ENCODE measurements at places on chromosomes 4 and X.

GRCh38 chr4:145808021-145808650, 128.2 kb downstream of the C4orf51 start:
- no peak for DNase-seq

DNA sequence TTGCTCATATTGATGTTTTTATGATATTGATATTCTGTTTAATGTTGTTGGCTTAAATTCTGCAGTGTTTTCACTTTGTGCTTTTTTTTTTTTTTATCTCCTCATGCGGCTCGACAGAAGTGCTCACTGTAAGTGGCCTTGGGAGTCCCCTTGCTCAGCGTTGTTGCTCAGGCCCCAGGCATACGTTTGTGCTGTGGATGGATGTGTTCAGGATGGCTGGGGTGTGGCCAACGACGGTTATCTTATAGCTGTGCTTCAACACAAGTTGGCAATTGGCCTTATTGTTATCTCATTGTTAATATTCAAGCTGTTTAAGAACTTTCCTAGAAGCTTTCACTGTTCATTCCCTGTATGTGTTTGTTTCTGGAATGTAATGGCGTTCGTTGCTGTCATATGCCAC, 36.4 kb upstream of the CLCN4 start:
- DNase-seq, result no peak

DNA sequence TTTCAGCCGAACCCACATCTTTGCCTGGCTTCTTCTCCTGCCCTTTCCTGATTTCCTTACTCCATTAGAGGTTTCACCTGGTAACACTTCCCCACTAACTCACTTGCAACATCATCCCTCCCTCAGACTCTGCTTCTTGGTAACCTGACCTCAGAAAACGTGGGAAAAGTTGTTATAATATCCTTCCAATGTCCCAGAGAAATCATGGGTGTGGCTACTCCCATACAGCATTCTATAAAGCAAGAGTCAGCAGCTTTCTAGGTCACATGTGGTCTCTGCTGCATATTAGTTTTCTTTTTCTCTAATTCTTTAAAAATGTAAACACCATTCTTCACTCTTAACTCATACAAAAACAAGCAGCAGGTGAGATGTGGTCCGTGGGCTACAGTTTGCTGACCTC, 283.1 kb upstream of the MAOA start:
- no peak for DNase-seq

DNA sequence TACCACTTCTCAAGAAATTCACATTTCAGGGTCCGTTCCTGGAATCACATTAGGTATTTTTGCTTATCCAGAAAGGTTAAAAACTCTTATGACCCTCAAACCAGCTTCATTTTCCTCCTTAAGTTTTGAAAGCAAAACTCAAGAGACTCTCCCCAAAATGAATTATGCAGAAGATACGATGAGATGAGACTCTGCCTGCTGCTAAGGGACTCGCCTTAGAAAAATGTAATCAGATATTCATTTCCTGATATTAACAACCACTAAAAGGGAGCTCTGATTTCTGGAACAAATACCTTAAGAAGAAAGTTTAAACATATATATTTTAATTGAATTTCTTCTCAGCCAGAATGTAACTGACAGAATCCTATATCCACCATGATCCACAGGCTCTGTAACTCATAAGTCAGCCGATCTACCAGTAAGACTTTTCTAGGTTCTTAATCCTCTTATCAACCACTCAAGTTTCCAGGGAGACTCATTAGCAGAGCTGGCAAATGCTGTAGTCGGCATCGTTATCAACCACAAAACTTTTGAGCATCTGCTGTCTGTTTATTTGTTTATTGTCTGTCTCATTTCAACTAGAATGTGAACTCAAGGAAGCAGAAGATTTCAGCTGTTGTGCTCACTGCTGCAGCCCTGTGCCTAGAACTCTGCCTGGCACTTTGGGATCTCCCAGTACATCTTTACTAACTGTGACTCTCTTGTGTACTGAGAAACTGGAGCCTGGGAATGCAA, 112.5 kb downstream of the LDB2 start:
- no peak for DNase-seq

- no peak for DNase-seq
Observed at GRCh38 chr4:4875147-4875546, 15.7 kb downstream of the MSX1 start.

GRCh38 chr4:177492022-177492421, 49.8 kb upstream of the AGA start:
- no peak for DNase-seq

- no peak for DNase-seq
Observed at GRCh38 chr4:152516156-152516555, 19.7 kb downstream of the FBXW7 start.

- DNase-seq, result no peak
Observed at GRCh38 chr4:141801558-141801957, 165.2 kb downstream of the IL15 start.

- DNase-seq, result peak; percentile 29
Observed at GRCh38 chr4:10013722-10014121, 7.6 kb downstream of the SLC2A9 start.

DNA sequence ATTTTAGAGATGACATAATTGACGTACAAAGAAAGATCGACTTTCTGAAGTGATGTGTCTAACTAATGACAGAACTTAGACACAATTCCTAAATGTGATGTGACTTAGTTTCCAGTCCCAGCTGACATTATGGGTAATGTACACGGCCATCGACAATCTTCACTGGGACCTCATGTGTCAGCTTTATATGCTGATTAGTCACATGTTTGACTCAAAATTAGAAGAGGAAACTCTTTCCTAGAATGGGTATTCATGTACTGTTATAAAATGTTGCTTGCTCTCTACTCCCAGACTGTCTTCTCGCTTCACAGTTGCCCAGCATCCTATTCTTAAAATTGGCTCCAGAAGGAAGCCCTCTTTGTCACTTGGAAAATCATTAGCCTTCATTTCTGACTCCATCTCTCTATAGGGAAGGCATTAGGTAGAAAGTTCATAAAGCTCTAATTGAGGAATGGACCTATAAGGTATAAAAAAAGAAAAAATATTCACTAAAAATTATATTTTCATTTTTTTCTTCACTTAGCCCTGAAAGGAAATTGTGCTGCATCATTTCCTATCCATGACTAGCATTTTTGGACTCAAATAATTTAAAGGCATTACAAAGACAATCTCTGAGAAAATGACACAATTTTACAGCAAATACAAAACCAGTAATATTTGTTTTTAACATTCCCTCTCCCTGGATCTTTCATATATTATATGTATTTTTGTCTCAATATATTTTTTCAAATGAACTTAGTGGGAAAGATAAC, 554.6 kb downstream of the INPP4B start:
- no peak for DNase-seq

DNA sequence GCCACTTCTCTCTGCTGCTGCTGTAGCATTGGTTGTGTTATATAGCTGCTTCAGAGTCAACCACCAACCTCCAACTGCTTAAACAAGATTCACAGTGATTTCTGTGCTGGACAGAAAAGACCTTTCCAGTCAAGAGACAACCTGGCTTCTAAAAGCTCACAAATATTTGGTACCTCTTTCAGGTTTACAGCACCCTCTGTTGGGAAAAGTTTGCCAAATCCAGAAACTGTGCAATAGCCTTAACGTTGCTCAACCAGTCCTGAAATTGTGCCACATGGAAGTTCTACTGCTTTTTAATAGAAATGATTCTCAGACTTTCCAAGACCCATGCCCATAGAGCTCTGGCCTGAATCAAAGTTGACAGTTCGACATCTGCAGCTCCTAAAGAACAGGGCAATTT, 842.1 kb upstream of the HTR2C start:
- no peak for DNase-seq

DNA sequence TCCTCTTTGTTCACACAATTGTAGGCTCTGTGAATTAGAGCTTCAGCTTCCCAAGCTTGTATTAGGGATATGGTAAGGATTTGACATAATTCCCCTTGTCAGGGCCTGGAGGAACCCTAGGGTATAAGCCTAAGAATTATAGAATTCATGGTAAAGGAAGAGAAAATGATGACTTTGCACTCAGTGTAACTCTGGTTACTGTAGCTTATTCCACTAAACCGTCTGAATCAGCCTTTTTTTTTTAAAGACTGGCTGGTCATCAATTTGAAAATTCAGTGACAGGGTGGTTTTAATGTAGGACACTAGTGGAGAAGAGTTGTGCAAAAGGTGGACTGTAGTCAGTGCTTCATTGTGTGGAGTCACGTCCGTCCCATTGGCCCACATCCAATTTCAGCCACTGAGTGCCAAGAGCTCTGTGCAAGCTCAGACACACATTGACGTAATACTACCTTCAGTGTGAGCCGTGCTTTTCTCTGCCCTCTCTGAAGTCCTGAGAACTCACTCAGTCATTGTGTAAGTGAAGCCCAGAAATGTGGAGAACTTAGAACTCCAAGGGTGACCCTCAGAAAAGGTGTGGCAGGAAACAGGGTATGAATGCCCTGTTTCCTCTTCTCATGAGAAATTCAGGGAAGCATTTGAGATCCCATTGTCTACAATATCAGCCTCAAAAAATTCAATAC, 449.8 kb downstream of the C4orf33 start:
- DNase-seq, result no peak
